Stimulated activated naive CD4-positive, alpha-beta T cell (primary cell): ENCODE measurements at places on chromosomes 7 and 10.

DNA sequence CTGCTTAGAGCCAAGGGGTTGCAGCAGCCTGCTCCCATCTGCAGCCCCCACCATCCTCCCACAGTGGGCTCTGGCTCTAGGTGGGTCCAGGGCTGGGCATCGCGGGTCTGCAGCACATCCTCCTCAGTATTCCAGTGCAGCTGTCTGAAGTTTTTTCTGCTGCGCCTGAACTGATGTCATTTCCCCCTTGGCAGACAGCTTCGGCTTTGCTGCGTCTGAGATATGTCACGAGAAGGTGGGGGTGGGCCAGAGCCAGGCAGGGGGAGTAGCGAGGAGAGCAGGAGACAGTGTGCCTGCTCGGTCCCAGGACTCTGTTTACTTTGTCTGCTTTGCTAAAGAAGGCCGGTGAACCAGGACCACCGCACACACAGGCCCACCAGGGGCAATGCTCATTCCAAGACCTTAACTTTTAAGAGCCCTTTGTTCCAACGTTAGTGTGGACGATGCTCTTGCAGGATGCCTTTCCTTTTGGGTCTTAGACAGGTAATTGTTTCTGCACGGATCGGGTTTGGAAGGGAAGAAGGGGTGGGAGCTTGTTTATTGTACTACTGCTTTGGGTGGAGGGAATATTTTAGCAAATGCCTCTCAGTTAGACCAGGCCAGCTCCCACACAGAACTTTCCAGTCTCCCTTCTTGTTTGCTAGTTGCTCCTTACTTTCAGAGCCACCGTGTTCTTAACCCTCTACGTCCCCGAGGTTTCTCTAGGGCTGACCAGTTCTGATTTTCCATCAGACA lies 32.4 kb downstream of the WBP1L start:
- DNase-seq = peak; percentile 32

- DNase-seq = no peak
Observed at GRCh38 chr7:50121286-50121685, 28.2 kb upstream of the ZPBP start.

DNA sequence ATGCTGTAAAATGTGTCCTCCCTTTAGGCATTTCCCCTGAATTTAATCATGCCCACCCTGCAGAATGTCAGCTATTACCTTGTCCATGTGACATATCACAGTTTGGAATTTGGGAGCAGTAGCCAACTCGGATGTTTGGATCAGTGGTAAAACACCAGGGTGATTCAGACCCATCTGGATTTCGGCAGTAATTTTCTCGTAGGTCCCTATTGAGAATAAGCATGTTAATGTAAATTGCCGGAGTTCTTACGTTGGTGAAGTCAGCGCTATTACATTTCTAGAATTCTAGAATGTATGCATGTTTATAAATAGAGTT lies 44.1 kb downstream of the HGF start:
- DNase-seq = no peak

- DNase-seq = no peak
Observed at GRCh38 chr10:35890676-35891495, 248.8 kb upstream of the FZD8 start.

DNA sequence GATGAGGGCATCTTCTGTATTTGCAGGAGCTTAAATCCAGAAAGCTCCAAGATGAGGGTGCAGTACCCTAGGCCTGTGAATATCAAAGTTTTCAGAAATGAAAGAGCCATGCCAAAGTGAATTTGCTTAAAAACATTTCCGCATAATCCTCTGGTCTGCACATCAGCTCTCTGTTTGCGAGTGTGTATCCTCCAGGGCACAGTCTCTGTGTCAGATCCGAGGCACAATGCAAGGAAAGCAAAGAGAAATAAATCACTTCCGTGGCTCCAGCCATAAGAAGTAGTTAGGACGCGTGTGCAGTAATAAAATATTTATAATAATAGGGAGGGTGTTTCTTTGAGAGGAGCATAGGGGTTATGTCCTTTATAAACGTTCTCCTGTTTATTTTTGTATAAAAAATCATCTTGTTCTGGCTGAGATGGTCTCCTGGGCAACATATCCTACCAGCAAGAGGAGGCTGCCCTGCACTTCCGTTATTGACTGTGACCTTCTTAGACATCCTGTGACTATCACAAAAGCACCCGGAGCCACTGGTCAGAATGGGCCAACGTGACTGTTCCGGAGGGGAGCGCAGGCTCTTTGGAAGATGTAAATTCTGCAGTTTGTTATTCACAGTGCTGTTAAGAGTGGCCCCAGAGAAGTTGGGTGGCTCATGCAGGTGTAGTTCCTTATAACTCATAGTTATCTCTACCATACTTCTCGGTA lies 667.6 kb upstream of the FOXK1 start:
- no peak for DNase-seq

- peak; percentile 3 for DNase-seq
Observed at GRCh38 chr7:25389489-25390106, 161.3 kb upstream of the NPVF start.

DNA sequence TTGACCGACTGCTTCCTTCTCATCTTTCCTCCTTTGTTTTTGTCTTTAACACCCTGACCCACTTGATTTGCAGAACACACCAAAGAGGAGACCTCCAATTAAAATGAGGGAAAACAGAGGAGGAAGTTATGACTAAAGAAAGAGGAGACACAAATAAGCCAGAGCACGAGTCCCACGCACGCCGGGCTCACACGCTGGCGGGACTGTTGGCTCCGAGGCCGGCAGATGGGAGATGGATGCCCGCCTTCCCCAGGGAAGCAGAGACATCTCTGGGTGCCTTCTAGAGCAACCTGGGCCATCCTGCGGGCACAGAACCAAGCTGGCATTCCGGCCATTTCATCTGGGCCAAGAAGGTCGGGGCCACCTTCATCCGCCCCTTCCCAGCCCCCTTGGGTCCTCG lies 5.6 kb downstream of the ADGRA1 start:
- no peak for DNase-seq

DNA sequence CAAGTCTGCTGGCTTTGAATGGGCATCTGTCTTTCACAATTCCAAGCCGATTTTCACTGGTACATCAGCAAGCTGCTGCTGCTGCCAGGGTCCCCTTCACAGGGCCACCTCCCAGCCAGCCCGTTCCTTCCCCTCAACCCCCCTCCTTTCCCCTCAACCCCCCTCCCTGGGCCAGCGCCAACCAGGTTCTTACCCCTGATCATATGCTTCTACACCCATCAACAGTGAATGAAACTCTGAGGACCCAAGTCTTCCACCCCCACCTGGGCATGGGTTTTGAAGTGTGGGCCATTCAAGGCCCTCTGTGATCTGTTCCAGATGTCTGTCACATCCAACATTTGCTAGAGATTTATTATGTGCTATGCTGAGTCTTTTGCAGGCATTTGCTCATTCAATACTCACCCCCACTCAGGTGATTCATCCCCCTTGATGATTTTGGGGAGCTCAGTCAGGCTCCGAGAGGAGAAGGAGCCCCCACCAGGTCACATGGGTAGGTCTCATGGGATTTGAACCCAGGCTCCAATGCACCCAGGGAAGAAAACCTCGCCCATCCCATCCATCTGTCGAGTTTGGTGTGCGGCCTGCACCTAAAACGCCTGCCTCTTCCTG lies 52.7 kb upstream of the FOXK1 start:
- no peak for DNase-seq

- DNase-seq = no peak
Observed at GRCh38 chr10:1461016-1461415, 276.3 kb downstream of the ADARB2 start.

DNA sequence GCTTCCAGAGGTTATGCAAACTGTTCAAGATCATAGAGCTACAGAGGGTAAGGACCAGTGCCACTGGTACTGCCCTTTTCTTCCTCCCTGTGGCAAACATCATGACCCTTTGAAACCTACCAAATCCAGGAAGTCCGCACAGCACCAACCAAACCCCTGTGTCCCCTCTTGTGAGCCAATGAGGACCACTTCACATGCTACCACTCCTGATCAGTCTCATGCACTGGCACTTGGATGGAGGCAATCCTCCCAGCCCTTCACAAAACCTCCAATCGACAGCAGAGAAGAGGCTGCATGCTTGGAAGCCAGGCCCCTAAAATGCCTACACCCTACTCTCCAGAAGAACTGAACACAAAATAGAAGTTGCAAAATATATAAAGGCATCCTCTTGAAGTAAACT lies 248.0 kb downstream of the TNS3 start:
- no peak for DNase-seq

GRCh38 chr7:94174956-94175355 lies 170.8 kb upstream of the BET1 start:
- no peak for DNase-seq

DNA sequence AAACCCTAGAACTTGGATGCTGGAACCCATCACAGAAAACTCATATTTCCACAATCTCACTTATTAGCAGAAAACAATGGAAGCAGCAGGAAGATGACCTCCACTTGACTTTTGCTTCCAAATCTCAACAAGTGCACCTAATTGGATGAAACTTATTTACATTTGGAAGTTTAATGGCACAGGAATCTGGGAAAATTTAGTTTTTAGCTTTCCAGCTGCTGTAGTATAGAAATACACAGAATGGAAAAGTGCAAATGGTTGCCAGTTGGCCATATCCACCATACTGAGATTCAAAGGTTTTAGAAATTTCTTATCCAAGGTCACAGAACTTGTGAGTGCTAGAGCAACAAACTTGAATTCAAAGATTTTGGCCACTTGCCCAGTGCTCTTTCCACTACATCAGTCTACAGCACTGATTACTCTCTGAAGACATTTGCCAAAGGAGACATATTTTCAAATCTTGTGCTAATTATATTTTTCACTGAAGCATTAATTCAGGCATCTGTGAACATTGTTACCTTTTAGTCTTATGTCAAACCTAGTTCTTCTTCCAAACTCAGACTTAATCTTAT lies 9.3 kb upstream of the AHR start:
- DNase-seq = no peak

DNA sequence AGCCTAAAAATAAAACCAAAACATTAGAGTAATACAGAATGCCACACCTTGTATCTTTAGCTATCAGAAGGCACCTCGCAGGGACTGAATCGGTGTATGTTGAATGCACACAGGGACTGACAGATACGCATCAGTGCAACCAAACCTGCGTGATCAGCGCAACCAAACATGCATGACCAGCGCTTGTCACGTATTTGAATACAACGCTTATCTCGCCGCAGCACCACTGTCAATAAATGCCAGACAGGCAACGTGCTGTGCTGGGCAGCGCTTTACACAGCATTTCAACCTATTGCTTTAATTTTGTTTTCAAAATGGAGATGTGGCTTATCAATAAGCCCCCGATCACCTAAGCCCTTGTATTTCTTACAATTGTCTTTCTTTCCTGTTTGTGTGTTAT lies 242.4 kb downstream of the SFMBT2 start:
- DNase-seq = no peak

- DNase-seq = no peak
Observed at GRCh38 chr10:3868271-3868664, 83.3 kb upstream of the KLF6 start.

GRCh38 chr7:132261327-132262159 lies 314.7 kb downstream of the PLXNA4 start:
- DNase-seq = no peak

- no peak for DNase-seq
Observed at GRCh38 chr10:71090330-71090729, 122.0 kb upstream of the UNC5B start.

DNA sequence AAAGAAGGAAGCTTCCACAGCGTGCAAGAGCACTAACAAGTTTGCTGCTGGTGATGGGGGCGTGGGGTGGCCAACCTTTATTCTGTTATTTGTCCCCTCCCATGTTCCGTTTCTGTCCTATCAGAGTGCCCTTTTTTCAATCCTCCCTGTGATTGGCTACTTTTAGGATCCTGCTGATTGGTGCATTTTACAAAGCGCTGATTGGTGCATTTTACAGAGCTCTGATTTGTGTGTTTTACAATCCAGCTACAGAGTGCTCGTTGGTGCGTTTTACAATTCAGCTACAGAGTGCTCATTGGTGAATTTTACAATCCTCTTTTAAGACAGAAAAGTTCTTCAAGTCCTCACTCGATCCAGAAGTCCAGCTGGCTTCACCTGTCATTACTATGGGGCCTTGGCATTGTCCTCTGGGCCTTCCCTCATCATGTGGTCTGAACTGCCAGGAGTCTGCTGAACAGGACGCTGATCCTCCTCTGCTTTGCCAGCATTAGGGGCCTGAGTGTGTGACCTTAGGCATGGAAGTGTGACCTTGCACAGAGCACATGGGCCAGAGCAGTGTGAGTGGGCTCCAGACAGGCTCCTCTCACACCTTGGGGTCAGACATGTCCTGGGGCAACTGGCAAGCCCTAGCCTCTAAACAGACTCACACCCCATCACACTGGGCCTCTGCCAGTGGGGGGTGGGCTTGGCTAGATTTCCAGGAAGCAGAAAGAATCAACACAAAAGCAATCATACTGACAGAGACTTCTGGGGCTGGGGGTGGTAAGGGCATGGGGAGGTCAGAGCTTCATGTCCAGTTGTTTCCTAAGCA lies 167.4 kb downstream of the PTPN20 start:
- no peak for DNase-seq

DNA sequence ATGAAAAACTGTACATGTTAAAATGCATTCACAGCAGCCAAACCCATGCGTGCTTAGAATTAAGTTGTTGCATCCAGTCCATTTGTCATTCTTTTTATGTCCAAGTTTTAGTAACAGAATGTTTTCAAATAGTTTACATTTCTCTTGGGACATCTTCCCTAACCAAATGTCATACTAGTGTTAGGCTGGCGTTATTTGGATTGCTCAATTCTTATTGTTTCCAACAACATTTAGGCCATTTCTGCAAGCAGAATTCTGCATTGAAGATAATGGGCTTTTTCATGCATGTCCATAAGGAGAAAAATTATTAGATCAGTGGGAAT lies 203.0 kb downstream of the HIBADH start:
- DNase-seq = no peak

DNA sequence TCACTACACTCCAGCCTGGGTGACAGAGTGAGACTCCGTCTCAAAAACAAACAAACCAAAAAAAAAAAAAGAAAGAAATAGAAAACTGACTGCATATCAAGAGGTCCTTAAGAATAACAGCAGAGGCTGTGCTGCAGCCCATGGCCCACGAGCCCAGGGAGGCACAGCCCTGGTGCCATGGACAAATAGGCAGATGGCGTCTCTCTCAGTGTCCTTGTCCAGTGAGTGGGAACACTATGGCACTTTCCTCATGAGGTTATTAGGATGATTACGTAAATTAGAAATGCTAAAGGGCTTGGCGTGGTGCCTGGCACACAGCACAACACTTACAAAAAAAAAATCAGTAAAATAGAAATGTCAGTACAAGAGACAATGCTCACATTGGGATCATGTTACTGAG lies 33.4 kb upstream of the PFKP start:
- DNase-seq = no peak

GRCh38 chr10:68871731-68872342 lies 29.3 kb upstream of the DDX50 start:
- DNase-seq = no peak

DNA sequence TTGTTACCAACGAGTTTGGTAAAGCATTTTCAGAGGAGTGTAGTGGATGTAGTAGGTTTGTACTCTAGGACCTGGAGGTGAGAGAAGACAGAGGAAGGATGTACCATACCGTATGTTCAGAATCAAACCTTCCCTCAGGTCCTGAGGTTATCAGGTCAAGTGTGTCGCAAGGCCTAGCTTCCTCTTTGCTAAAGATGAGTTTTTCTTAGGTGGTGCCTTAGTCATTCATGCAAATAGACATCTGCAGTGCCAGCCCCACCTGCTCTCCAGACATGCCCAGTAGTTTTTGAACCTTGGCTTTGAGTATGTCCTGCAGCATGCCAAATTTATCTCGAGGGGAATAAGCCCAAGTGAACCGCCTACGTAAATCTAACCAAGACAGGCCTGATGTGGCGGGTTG lies 71.3 kb downstream of the HDAC9 start:
- DNase-seq = no peak

- no peak for DNase-seq
Observed at GRCh38 chr7:158771-159170, 33.6 kb upstream of the FAM20C start.
